ENCODE measurements at places on chromosomes 16 and 17.

- DNase-seq, result peak; percentile 66
Observed at GRCh38 chr16:2148714-2149629, 547 bp downstream of the RAB26 start.

GRCh38 chr16:29961127-29961478, 776 bp upstream of the TMEM219 start:
- no peak for DNase-seq

DNA sequence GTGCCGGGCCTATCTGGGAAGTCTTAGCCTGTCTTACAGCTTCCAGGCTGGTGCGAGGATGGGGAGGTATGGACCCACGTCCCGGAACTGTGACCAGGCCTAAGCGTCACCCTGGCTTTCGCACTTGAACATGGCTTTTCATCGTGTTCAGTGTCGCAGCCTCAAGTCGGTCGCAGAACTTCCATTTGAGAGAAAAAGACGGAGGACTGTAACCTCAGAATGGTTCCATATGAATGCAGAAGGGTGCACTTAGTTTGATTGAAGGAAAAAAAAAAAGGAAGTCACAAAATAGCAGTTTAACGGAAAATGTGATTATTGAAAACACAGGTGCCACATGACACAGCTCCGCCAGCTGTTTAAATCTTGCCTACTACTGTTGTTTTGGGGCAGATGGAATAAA, 30.2 kb upstream of the JPT2 start:
- DNase-seq, result no peak

GRCh38 chr17:3647769-3648555, 11.4 kb downstream of the CTNS start:
- DNase-seq, result peak; percentile 38

DNA sequence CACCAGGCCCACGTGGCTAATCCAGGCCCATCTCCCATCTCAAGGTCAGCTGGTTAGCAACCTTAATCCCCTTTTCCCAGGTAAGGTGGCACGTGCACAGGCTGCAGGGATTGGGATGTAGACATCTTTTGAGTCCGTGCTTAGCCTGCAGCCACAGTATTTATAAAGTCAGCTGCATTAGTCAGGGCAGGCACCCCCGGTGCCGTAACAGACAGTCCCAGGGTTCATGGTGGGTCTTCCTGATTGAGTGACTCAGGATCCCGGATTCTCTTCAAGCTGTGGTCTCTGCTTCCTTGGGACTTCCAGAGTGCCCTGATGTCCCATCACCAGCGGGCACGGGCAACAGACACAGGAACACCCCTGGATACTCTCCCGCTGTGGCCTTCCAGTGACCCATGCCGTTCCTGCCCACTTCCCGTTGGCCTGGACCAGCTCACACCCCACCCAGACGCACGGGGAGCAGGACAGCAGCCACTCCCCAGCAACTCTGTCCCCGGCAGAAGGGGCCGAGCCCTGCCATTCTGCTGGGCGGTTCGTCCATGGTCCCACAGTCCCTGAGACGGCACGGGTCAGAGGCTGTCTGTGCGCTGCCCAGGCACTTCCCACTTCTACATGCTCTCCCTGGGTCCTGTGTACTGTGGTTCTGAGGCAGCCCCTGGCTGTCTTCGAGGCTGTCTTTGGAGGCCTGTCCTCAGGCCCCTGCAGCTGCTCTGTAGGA, 248.6 kb upstream of the GSE1 start:
- no peak for DNase-seq

DNA sequence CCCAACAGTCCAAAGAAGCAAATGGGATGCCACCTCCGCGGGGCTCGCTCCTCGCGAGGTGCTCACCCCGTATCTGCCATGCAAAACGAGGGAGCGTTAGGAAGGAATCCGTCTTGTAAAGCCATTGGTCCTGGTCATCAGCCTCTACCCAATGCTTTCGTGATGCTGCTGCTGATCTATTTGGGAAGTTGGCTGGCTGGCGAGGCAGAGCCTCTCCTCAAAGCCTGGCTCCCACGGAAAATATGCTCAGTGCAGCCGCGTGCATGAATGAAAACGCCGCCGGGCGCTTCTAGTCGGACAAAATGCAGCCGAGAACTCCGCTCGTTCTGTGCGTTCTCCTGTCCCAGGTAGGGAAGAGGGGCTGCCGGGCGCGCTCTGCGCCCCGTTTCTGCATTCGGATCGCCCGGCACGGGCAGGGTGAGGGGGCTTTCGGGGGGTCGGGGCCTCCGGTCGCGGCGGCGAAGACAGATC, at the start of gene CDH13:
TSS of gene CDH13 (plus strand) at position 179 of the 471 bp plus-strand sequence.
- peak; percentile 33 for DNase-seq

DNA sequence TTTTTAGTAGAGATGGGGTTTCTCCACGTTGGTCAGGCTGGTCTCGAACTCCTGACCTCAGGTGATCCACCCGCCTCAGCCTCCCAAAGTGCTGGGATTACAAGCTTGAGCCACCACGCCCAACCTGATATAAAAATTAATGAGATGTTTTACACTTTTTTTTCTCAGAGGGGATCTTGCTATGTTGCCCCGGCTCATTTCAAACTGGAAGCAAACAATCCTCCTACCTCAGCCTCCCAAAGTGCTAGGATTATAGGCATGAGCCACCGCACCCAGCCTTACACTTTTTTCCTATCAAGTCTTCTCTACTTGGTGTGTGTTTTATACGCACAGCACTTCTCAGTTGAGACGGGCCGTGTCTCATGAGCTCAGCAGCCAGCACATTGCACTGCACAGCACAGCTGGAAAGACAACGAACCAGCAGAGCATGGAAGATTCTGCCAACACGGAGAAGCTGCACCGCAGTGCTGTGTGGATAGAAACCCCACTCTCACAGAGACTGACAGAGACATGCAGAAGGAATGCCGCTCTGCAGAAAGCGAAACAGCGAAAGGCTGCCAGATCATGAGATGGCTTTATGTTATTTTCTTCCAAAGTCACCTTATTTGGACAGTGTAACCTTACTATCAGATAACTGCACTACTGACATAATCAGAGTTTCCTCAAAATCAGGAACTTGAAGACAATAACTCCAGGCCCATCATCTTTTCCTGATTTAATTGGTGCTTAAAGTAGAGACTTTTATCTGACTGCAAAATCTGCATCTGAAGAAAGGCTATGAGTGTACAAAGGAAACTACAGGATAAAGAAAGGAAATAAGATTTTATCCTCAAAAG, 6.5 kb upstream of the QRICH2 start:
- no peak for DNase-seq

DNA sequence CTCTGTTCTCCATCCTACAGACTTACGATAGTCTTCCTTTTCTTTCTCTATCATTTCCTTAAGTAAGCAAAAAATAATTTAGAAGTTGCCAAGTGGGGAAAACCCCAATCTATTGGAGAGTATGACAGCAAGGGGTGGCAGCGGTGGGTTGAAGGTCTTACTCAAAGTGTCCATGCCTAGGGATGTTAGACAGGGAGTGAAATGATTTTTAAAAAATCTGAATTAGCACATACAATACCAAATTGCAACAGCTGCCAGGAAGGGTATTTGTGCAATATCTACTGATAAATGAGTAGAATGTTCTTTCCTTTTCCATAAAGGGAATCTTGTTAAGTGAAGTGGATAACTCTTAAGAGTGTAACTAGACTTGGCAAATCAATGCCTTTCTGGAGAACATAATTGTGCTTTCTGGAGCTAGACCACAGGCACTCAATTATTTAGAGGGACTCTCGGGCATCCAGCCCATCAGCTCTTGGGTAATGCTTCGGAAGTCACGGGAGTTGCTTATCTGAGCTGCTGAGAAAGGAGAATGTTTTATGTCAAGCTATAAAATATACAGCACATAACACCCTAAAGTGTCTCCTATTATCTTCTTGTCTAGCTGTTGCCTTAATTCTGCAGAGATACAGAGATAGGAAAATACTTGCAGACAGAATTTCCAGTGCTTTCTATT, 151.5 kb downstream of the KCNJ2 start:
- DNase-seq, result no peak

- no peak for DNase-seq
Observed at GRCh38 chr17:2064980-2065785, 10.3 kb downstream of the HIC1 start.

- DNase-seq, result no peak
Observed at GRCh38 chr16:64846966-64847365, 274.9 kb downstream of the CDH11 start.

GRCh38 chr17:72804949-72805707, 287.4 kb downstream of the SLC39A11 start:
- DNase-seq, result no peak

DNA sequence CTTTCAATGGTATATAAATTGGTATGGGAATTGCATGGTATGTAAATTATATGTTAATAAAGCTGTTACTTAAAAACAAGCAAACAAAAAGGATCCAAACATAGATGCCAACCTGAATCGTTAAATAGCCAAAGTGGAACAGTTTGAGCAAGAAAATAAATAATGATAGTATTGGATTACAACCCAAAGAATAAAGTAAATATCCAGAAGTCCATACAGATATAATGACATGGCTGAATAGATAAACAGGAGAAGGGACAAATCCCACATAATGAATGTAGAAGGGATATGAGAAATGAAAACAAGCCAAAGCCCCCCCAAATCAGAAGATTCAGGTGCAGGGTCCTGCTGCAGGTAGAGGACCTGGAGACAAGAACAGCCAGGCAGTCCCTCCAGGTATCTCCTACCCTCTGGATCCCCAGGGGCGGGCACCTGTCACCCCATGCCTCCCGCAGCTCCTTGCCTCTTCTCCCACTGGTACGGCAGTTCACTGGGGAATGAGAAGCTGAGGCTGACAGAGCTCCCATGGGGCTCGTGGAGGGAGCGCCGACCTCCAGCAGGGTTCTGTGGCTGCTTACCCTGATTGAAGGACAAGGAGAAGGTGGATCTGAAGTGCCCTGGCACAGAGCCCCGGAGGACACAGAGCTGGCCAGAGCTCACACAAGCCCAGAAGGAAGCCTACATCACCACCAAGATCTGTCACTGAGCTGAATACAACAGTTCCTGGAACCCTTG, 9.9 kb upstream of the LCAT start:
- no peak for DNase-seq

- no peak for DNase-seq
Observed at GRCh38 chr16:73485880-73486279, 438.0 kb upstream of the ZFHX3 start.

DNA sequence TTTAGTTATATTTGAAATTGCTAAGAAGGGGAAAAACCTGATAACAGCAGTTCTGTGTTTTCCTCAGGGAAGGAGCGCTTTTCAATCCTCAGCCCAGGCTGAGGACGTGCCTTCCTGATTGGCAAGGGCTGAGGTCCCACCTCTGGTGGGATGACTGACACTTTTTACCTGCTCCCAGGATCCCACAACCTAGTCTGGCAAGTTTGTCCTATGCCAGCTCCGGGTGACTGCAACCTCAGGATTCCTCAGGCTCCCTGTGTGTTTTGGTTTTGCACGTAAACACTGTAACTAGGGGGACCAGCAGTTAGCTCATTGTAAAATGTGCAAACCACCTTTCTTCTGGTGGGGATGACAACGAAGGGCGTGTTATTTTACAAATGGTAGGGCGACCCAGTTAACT, 7.5 kb downstream of the MARCHF10 start:
- peak; percentile 85 for DNase-seq

DNA sequence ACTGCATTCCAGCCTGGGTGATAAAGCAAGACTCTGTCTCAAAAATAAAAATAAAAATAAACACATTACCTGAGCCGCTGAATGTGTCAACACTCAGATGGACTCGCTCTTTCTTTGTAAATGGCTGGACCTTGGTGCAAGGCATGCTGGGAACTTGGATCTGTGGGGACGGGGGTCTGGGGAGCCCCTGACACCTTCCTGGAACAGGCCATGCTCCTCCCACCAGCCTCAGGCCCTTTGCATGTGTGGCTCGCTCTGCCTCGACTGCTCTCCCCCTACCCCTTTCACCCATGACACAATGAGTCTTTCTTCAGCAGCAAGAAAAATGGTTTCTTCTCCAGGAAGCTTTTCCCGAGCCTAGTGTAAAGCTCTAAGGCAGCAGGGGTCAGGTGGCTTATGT, 94.0 kb upstream of the CDH5 start:
- DNase-seq, result no peak

- no peak for DNase-seq
Observed at GRCh38 chr17:52140601-52141000, 17.9 kb downstream of the CA10 start.

GRCh38 chr17:5800646-5801045, 216.3 kb upstream of the NLRP1 start:
- no peak for DNase-seq

All from T47D (cell line).